Activated T-helper 17 cell treated with anti-CD3 and anti-CD28 coated beads, Interleukin-2, amount 50 U/mL, for 72 hours (primary cell): ENCODE measurements at places on chromosomes 16 and 17.

- peak; percentile 35 for ATAC-seq
These were observed 37.7 kb downstream of the REXO5 start for GRCh38 chr16:20844054-20844453.

DNA sequence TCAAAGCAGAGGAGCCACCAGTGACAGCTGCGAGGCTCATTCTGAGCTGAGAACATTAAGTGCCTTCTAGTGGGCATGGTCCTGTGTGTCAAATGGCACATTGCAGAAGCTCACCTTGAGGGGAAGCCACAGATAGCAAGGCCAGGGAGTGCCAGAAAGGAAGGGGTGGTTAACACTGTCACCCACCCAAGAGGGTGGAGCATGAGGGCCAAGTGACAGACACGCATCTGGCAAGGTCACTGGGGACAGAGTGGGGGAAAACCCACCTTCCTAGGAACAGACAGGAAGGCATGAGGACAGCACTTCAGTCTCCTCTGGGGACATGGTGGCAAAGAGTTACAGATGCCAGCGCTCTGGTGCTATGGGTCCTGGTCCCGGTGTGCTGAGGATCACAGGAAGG is 22.1 kb downstream of the NUBP1 start:
- ATAC-seq = peak; percentile 52

- no peak for ATAC-seq
These were observed 143.3 kb downstream of the PARN start for GRCh38 chr16:14486520-14487303.

- ATAC-seq = no peak
These were observed 501.6 kb downstream of the MAF start for GRCh38 chr16:79098907-79099306.

GRCh38 chr16:77591347-77591746 is 131.0 kb upstream of the NUDT7 start:
- no peak for ATAC-seq

- ATAC-seq = no peak
These were observed 9.7 kb downstream of the CA4 start for GRCh38 chr17:60159479-60159866.

DNA sequence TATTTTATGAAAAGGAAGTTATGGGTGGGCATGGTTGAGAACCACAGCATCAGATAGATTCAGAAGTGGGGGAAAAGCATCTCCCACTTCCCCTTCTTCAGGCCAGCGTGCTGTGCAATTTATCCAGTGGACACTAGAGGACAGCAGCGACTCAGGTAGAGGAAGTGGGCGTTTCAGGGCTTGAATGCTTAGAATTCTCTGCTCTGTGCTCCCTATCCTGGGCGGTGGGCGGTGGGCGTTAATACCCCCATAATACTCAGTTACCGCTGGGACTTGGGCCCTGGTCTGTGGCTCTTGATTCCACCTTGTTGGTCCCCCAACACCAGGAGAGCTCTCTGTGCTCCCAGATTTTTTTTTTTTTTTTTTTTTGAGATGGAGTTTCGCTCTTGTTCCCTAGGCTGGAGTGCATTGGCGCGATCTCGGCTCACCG is 3.7 kb upstream of the LYZL6 start:
- peak; percentile 50 for ATAC-seq

- ATAC-seq = peak; percentile 94
These were observed 5.0 kb downstream of the CX3CL1 start for GRCh38 chr16:57377080-57377841.

DNA sequence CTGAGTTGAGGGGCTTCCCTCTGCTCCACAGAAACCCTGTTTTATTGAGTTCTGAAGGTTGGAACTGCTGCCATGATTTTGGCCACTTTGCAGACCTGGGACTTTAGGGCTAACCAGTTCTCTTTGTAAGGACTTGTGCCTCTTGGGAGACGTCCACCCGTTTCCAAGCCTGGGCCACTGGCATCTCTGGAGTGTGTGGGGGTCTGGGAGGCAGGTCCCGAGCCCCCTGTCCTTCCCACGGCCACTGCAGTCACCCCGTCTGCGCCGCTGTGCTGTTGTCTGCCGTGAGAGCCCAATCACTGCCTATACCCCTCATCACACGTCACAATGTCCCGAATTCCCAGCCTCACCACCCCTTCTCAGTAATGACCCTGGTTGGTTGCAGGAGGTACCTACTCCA is 26.0 kb downstream of the STH start:
- no peak for ATAC-seq

GRCh38 chr16:6682142-6682811 is 650.4 kb upstream of the RBFOX1 start:
- ATAC-seq = no peak

GRCh38 chr17:66686601-66687000 is 148.3 kb upstream of the CACNG5 start:
- no peak for ATAC-seq

- ATAC-seq = no peak
These were observed 16.6 kb upstream of the G6PC1 start for GRCh38 chr17:42883802-42884558.

- no peak for ATAC-seq
These were observed 279.6 kb downstream of the SNX29 start for GRCh38 chr16:12255919-12256665.

GRCh38 chr16:87409781-87410180 is 17.6 kb downstream of the MAP1LC3B start:
- no peak for ATAC-seq

DNA sequence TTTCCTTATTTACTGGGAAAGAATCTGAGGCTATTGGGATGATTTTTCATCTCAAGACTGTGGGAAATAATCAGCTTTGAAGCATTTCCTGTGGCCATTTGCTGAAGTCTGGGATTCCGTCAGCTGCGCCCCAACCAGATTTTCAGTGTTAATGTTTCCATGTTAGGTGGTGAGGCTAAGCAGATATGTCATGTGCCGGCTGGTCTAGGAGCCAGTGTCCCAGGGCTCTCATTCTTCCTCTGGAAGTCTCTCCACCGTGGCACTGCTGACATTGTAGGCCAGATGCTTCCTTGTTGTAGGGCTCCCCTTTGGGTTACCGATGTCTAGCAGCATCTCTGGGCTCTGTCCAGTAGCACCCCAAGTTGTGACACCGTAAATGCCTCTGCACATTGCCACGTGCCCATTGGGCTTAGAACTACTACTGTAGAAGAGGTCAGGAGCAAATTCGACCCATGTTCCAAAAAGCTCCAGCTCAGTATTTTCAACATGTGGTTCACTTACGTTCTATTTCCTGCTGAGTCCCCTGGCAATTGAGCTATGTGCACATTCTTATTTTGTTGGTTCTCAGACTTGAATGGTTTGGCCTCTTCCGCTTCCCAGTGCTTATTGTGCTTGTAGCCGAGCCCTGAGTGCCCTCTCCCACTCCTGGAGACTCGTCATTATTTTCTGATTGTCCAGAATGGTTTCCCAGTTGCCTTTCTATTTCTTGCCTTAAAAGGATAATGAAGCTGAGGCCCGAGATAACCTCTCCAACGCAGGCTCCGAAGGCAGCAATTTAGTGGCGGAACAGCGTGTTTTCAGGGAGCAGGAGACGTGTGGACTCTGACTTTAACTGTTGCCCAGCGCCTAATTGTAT is 82.2 kb downstream of the SPECC1 start:
- no peak for ATAC-seq
